Muscle of back (tissue), 13 donors: ENCODE measurements at places on chromosomes 6 and 20.
A peak's percentile ranks its signal among the peaks of the same experiment; 100 is the strongest.

GRCh38 chr6:159726255-159726917, 920 bp upstream of the WTAP start:
- no peak for DNase-seq

GRCh38 chr6:162974685-162975084, 246.9 kb downstream of the PACRG start:
- no peak for DNase-seq

GRCh38 chr6:138593124-138593877, 94.0 kb upstream of the NHSL1 start:
- peak; percentile 89 for DNase-seq

DNA sequence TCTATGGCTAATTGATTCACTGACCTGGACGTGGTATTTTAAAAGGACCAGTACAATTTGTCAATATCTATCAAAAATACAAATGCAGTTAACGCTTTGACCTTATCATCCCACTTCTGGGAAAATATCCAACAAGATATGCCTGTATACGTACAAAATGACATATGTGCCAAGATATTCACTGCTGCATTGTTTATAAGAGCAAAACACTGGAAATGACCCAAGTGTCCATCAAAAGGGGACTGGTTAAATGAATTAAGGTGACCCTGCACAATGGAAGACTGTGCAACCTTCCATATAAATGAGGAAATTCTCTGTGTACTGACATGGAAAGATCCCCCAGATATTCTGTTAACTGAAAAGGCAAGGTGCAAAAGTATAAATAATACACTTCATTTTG, 13.9 kb downstream of the TRAM2 start:
- no peak for DNase-seq

DNA sequence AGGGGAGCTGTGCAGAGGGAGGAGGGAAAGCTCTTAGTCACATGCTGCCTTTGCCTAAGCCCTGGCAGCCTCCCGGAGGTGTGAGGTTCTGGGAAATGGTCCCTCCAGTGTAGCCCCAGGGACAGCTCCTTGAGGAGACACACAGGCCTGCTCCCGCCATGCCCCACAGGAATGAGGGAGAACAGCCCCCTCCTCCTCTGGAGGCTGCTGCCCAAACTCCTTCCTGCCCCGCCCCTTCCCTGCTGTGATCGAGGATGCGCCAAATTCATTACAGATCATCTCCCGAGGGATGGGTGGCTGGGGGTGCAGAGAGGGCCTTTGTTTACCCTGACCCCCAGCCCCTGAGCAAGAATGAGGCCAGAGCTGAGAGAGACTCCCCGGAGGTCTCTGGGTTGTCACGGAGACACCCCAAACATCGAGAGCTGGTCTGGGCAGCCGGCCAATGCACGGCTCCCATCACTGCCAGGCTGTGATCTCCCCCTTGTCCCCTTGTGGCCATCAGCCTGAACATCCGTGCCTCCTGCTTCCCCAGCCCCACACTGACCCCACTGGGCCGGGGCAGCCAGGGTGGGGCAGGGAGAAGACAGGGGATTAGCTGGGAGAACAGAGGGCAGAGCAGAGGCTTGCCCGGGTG, 8.4 kb downstream of the CYP21A2 start:
- DNase-seq, result peak; percentile 54

- DNase-seq, result no peak
These were observed 18.4 kb upstream of the ID4 start for GRCh38 chr6:19818805-19819204.

DNA sequence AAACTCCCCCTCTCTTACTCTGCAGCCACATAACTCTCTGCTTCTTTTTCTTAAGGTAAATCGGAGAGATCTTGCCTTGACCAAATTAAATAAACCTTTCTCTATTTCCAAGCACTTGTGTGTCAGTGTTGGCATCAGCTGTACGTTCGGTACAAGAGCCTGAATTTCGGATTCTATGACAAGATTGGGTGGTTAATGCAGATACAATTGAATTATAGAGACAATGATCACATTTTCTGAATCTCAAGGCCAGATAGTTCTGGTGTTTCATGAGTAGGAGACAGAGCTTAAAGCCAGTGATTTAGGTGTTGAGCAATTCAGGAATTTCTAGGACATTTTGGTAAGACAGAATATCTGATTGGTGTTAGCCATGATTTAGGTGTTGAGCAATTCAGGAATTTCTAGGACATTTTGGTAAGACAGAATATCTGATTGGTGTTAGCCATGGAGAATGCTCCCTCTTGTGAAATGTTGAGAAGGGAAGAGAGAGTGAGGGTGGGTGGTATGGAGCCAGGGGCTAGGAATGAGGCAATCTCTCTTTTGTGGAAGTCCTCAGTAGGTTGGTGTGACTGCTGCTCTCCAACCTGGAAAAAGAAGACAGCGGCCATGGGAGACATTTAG, 5.1 kb downstream of the SPINT3 start:
- no peak for DNase-seq

GRCh38 chr6:76631622-76632021, 559.2 kb upstream of the IMPG1 start:
- DNase-seq, result no peak

DNA sequence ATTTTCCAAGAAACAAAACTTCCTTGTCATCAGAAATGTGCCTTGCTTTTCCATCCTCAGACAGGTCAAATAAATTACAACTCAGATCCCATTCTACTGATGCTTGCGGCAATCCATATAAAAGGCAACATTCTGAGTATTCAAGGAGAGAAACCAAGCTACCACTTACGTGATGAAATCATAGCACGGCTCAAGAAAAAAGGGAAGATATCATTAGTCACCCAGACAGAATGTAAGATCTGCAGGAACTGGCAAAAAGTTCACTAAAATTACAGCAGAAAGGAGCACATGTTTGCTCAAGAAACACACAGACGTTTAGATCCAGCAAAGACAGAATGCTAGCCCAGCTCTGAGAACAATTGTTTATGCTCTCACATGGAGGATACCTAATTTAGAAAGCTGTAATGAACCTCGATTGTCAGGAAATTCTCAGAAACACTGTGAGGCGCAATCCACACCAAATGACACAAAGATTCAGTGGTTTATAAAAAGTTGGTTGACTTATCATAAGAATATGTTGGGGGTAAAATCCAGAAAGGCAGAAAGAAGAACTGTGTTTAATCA, 304.2 kb downstream of the ADGRG6 start:
- DNase-seq, result no peak

DNA sequence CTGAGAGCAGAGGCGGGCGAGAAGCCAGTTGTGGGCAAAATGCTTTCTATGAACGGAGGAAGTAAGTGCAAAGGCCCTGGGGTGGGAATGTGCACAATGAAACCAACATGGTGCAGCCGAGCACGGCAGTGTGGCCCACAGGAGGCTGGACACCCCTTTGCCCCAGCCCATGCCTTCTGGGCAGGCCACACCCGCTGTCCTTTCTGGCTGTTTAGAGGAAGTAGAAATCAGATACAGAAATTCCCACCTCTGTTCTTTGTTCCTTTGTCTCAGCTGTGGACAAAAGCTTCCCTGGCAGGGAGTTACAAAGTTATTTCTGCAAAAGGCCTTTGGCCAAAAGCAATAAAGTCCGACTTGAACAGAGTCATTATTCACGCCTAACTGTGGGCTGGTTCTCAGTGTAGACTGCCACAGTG, 11.9 kb downstream of the SULF2 start:
- no peak for DNase-seq

GRCh38 chr20:37944456-37944981, 41.6 kb downstream of the VSTM2L start:
- DNase-seq, result no peak

DNA sequence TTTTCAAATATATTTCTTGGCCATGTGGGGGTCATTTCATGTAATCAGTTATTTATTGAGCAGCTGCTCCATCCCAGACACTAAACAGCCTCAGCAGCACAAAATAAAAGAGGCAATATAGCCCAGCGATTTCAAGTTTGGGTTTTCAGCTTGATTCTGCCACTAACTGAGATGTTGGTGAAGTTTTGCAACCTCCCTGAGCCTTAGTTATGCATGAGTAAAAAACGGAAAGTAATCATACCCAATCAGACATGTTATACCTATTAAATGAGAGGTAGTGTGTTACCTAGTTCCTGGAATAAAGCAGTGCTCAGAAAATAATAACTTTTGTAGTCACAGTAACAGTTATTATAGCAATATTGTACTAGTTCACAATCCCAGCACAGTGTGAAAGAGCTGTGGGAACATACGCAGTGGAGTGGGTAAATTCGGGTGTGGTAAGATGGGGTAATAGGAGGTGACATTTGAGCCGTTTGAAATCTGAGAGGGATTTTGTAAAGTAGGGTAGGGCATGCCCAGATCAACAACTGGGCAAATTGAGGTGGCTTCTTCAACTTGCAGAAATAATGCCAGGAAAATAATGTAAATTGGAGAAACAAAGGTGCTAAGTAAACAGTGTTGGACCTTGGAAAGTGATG, 1.5 kb downstream of the SLC9A8 start:
- no peak for DNase-seq

DNA sequence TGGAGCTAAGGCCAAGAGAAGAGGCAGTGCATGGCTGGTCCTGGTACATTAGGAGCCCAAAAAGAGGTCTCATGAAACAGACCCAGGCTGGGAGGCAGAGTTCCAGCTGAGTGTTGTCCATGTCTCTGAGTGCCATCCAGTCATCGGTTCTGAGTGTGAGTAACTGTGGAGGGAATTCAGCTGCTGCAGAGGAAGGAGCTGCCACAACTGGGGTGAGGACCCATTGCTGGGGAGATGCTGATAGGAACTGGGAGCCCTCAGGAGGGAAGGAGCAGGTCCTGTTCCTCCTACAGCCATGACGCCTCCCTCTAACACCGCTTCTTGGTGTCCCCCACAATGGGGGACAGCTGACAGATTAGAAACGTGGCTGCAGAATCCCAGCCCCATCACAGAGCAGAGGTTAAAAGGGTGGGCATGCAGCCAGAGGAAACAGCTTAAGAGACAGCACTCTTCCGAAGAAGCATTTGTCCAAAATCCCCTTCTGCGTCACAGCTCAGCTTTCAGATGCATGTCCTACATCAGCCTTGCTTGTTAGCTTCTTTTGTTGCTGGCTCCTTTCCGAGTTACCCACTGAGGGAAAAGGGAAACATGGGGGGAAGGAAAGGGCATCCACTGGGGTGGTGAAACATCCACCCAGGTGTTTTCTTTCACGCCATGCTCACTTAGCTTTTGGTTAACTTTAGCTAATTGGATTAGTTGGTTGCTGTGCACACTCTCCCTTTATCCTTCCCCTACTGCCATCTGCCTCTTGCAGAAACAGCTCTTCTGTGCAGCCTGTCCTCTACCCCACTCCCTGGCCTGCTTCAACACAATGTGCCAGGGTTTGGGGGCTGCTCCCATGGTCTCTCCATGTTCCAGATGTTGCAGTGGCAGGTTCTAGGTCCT, 239.2 kb downstream of the SYNDIG1 start:
- no peak for DNase-seq

- DNase-seq, result no peak
These were observed 105.9 kb downstream of the CDKAL1 start for GRCh38 chr6:20640181-20640580.

DNA sequence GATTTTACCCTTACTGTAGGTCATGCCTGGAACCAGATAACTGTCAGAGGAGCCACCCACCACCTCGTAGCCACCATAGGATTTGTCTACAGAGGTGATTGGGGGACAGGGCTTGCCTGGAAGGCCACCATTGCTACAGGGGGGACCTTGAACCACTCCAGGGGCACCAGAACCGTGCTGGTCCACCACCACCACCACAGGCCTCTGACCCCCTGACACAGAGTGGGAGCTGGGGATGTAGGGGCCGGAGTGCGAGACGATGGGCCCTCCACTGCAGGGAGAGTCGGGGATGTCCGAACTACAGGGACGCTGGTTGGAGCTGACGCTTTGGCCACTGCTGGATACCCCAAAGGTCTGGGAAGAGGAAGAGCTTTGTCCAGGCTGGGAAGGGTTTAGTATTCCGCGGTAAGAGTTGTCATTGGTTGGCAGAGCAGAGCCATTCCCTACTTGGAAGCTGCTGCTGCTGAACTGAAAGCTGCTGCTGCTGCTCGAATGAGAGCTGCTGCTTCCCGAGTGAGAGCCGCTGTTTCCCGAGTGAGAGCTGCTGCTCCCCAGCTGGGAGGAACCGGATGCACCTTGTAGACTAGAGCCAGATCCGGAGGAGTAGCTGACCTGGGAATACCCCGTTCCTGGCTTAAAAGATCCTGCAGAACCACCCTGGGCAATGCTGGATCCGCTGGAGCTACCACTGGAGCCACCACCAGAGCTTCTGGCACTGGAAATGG, 2.2 kb downstream of the PSORS1C1 start:
- DNase-seq, result no peak

GRCh38 chr6:52552278-52552643, 24.6 kb downstream of the TRAM2 start:
- DNase-seq, result no peak

- no peak for DNase-seq
These were observed 93.1 kb downstream of the RREB1 start for GRCh38 chr6:7200598-7201443.

DNA sequence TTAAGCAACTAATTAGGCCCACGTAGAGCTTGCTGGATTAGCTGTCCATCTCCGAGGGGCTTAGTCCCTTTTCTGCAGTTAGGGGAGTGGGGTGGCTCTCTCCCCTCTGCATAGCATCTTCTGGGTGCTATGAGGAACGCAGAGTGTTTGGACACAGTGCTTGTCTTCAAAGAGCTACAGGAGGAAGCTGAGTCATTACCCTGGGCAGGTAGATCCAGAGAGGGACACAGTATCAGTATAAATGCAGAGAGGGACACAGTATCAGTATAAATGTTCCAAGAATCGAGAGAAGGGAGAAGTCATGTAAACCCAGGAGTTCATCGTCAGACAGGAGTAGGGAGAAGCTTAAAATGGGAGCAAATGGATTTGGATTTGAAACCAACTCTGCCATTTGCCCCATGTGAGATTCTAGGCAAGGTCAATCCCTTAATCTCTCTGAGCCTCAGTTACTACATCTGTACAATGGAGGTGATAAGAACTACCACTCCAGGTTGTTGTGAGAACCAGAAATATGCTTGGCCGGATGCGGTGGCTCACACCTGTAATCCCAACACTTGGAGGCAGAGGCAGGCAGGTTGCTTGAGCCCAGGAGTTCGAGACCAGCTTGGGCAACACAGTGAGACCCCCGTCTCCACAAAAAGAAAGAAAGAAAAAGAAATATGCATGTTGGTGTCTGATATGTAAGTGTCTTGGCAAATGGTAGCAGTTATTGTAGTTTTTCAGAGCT, 5.5 kb upstream of the GHRH start:
- DNase-seq, result no peak

GRCh38 chr6:138500045-138500665, 861 bp upstream of the NHSL1 start:
- no peak for DNase-seq

DNA sequence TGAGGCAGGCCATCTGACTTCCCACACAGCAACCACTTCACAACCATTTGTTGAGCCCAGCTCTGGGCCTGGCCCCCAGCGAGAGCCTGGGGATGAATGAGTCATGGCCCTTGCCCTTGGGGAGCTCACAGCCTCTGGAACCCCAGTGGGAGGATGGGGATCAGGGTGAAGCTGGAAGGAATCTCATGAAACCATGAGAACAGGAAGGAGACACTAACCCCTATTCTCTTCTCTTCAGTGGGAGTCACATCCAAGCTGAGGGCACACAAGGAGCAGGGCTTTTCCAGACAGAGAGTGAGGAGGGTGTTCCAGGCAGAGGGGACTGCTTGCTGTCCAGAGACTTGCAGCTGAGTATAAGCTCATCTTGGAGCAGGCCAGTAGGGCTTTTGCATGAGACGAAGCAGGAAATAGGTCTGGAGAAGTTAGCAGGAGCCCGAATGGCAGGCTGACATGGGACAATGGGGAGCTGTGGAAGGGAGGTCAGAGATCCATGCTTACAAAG, 7.5 kb downstream of the FOXS1 start:
- no peak for DNase-seq

- DNase-seq, result no peak
These were observed 191.5 kb downstream of the PREX1 start for GRCh38 chr20:48636301-48636700.

- DNase-seq, result peak; percentile 69
These were observed 85.7 kb upstream of the F13A1 start for GRCh38 chr6:6405997-6406714.
